ENCODE measurements at places on chromosomes 2 and 18.

GRCh38 chr2:168220965-168221819 is 26.2 kb downstream of the STK39 start:
- no peak for DNase-seq

DNA sequence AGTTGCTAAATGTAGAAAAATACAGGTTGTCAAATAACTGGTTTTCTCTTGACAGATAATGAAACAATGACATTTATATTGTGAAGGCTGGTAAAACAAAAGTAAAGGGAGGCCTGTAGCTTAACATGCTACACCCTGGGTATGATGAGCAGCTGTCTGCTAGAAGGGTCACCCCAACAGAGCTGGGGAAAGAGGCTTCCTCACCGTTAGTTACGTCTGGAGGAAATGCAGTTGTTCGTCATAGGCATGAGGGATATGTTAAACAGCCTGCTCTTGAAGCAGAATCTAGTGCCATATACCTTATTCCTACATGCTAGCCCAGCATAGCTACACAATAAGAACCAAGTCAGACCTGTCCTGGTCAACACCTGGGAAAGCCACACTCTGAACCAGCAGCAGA is 49.9 kb downstream of the LPIN2 start:
- no peak for DNase-seq

GRCh38 chr2:156042895-156043294 is 289.6 kb downstream of the NR4A2 start:
- no peak for DNase-seq

- DNase-seq: no peak
Measured at GRCh38 chr2:198639580-198639979, 818.2 kb downstream of the SATB2 start.

Measured in occipital lobe (tissue), 3 donors.